ENCODE measurements at places on chromosomes 4 and X.

- no peak for DNase-seq
These were observed 46.0 kb downstream of the TFDP3 start for GRCh38 chrX:133171962-133172708.

DNA sequence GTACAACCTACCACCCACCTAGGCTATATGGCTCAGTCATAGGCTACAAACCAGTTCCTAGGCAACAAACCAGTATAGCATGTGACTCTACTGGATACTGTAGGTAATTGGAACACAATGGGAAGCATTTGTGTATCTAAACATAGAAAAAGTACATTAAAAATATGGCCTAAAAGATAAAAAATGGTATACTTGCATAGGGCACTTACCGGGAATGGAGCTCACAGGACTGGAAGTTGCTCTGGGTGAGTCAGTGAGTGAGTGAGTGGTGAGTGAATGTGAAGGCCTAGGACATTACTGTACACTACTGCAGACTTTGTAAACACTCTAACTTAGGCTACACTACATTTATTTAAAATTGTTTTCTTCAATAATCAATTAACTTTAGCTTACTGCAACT is 139.2 kb upstream of the RBPJ start:
- DNase-seq: peak; percentile 12

DNA sequence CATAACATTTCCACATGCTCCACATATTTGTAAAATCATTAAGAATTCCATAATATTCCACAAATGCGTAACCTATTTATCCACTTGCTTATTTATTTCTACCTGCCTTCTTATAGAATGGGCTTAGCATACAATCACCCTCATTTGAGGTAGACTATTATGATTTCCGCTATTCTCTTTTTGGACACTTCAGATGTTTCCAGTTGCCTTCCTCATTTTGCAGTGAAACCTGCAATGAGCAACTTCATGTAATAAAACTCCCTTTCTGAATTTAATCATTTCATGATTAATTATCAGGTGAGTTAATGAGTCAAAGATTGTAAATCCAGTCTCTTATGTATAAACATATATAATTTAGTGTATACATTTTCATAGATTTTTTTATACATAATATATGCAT is 58.0 kb downstream of the PPP3CA start:
- no peak for DNase-seq

GRCh38 chrX:29231800-29232199 is 644.6 kb downstream of the IL1RAPL1 start:
- DNase-seq: no peak

GRCh38 chr4:87236861-87237260 is 16.4 kb upstream of the KLHL8 start:
- DNase-seq: no peak

- no peak for DNase-seq
These were observed 25.0 kb downstream of the ASMTL start for GRCh38 chrX:1427756-1428155.

GRCh38 chr4:144547678-144548298 is 98.2 kb upstream of the HHIP start:
- no peak for DNase-seq

- no peak for DNase-seq
These were observed 49.6 kb downstream of the ABLIM2 start for GRCh38 chr4:8108991-8109390.

DNA sequence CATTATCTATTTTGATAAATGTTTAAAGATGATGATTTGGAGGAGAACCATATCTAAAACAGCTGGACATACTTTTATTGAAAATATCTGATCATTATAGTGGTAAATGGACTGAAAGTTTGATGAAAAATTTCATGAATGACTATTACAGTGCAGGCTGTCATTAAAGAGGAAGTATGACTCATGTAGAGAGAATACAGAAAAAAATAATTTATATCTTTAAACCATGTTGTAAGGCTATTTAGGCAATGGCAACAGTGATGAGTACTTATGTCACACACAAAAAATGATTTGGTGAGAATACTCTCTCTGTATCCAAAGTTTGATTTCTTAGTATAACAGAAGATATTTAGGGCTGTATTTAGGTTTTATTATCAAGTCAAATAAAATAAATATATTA is 3.9 kb upstream of the GLRB start:
- DNase-seq: no peak

- no peak for DNase-seq
These were observed 20.5 kb upstream of the LAP3 start for GRCh38 chr4:17556498-17556897.

DNA sequence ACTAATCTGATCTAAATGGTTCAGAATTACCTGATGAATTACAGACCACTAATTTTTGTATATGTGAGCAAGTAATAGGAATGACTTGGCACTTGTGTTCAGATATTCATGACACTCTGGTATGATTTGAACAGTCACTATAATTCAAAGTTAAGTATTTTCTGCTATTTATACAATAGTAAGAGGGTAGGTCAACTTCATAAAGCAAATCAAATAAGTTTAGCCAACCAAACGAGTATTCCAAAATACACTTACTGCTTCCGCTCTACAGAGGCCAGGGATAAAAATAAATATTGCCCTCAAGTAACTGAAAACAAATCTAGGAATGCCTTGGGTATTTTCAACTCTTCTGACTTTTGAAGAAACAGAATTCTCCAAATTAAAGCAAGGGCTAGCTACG is 9.1 kb downstream of the EMCN start:
- DNase-seq: no peak

GRCh38 chrX:154791939-154792338 is 13.3 kb downstream of the MPP1 start:
- no peak for DNase-seq

- DNase-seq: no peak
These were observed 59.8 kb upstream of the RPL34 start for GRCh38 chr4:108560616-108561015.

DNA sequence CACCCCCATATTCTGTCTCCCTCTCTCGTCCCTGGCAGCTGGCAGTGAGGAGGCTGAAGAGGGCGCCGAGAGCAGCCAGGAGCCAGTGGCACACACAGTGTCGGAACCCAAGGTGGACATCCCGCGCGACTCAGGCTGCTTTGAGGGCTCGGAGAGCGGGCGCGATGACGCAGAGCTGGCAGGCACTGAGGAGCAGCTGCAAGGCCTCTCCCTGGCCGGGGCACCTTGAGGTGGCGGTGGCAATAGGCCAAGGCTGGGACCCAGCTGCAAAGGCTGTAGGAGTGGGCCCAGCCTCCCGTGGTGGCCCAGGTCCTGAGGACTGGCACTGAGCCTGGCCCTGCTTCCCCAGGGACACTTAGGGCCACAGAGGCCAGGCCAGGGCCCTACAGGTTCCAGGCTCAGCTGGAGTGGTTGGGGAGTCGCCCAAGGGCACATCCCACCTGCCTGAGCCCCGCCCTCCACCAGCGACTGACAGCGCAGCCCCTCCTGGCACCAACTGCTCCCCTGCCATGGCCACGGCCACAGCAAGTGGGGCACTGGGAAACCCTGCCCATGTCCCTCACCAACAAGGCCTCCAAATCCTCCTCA is 13.9 kb downstream of the SASH3 start:
- no peak for DNase-seq

DNA sequence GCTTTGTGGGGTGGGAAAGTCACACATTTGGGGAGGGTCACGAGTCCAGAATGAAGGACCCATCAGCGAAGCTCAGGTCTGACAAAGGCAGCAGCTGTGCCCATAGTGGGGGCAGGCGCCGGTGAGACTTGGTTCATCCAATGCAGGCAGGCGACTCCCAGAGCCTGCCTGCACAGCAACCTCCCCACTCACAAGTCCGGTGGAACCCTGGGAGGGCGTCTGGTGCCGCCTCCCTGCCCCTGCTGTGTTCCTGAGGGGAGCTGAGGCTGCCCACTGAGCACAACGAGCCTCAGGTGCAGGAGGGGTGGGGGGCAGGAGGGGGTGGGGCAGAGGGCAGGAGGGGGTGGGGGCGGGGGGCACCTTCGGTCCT is 13.7 kb downstream of the LRPAP1 start:
- DNase-seq: no peak

DNA sequence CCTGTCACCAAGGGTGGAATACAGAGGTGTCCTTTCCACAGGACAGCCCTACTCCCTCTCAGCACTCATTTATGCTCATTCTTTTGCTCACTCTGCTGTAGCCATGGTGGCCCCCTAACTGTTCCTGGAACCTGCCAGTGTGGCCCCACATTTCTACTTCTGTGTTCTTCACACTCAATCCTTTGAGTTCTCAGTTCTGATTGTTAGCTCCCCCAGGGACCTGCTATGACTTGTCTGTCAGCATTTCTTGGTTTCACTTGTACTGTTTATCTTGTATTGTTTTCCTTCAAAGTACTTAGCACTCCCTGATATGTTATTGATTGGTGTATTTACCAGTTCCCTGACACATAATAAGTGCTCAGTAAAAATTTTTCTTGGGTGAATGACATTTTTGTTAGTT is 14.9 kb downstream of the VBP1 start:
- no peak for DNase-seq

DNA sequence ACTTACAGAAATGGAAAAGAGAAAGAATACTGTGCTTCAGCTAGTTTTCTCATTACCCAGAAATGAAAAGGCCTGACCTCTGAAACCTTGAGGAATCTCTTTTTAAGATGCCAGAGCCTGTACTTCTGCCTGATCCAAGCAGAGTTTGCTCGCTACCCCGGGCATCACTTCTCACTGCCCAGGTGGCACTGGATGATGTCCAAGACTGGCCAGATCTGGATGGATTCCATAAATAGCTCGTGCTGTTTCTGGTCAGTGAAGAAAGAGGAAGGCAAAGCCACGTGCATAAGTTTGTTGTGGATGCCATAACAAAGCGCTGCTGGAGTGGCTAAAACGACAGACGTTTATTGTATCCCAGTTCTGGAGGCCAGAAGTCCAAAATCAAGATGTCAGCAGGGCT is 133.5 kb downstream of the TBL1X start:
- DNase-seq: no peak

DNA sequence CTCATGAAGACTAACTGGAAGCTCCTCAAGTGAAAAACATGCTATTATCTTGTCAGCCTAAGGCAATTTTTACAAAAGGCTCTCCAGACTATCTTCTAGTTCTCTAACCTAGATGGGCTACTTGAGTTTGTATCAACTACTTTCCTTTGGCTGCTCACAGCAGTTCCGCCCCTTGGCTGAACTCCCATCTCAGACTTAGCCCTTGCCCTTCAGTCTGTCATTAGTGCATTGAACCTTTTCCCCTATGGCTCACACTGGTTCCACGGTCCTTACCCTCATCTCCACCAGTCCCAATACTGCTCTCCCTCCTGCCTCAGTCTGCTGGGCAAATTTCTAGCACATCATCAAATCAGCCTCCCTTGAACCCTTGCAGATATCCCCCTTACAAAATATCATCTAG is 362.3 kb downstream of the PPP1R2C start:
- DNase-seq: no peak

DNA sequence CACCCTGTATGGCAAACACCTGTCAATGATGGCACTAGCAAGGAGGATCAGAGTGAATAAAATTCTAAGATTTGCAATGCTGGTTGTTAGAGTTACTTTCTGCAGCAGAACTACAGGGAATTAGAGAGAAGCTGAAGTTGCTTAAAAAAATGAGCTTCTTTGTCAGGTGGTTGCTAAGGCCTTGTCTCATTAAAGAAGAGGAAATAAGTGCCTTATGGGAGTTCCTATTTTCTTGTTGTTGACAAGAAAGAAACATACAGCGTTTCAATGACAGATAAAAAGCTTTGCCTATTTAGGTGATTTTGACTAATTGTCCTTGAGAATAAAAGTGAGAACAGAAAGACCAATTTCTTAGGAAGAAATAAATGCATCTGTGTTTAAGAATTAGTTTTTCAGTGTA is 106.0 kb upstream of the ARHGAP24 start:
- DNase-seq: no peak

DNA sequence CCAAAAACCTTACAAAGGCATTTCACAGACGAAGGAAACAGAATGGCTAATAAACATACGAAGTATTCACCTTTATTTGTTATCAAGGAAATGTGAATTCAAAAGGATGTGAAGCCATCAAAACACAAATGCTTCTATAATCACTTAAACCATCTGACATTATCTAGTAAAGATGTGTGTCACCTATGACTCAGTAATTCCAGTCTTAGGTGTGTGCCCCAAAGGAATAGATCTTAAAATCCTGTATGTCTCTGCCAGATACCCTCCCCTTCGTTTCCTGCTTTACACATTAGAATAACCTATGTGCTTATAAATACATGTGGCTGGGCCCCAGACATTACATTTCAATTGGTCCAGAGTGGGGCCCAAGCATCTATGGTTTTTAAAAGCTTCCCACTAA is 41.8 kb upstream of the CEP135 start:
- peak; percentile 26 for DNase-seq

DNA sequence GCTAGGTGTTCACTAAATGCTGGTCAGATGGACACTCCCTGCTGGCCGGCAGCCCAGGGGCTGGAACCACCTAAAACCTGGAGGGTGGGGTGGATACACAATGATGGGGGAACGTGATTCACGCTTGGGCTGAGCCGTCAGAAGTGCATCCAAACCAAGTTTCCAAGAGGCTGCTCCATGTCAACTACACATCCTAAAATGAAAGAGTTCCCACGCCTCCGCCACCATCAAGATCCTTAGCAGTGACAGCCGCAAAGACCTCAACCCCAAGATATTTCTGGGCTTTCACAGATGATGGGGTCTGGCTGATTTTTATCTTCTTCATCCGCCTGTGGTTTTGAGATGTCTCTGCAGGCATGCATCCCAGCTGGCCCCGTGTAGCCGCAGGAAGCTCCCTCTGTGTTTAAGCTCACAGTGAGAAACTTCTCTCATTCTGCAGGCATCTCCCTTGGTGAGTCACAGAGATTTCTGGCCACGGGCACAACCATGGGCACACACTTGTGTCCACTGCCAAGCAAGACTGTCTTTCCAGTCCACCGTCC is 84.4 kb downstream of the HTRA3 start:
- DNase-seq: no peak

- peak; percentile 22 for DNase-seq
These were observed 605.1 kb downstream of the PCDH18 start for GRCh38 chr4:136927172-136927571.

- no peak for DNase-seq
These were observed 30.5 kb downstream of the AFF1 start for GRCh38 chr4:86965019-86965976.

GRCh38 chr4:39808231-39808749 is 110.4 kb downstream of the UBE2K start:
- no peak for DNase-seq

All from epithelial cell of prostate (primary cell).